D341Med (cell line): ENCODE measurements at places on chromosomes 12 and 14.

GRCh38 chr12:2247596-2247995 lies 194.8 kb downstream of the CACNA1C start:
- no peak for DNase-seq

- DNase-seq = no peak
These were observed 7.0 kb downstream of the GPX2 start for GRCh38 chr14:64935508-64935907.

DNA sequence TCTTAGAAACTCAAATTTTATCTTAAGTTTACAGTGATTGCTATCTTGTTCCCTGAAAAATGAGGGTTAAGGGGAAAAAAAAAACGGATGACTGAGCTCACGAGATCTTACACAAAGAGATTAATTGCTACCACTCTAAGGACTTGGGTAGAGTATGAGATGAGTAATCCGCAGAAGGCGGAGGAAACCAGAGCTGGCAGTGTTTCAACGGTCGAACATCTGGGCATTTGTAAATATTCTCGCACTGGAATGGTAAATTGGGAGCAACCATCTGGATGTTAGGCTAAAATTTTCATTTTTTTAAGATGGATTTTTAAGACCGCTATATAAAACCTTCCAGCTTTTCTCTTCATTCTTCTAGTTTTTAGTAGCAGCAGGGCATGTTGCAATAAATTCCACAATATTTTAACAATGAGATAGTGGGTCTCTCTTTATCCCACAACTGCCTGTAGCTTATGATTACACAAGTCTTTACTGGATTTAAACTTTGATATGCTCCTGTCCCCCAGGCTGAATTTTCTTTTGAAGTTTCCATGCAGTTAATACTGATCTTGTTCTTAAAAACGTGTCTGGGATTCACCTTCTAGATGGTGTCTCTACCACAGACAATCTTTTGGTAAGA lies 1324.1 kb downstream of the AACS start:
- no peak for DNase-seq

- no peak for DNase-seq
These were observed 116.4 kb downstream of the LRIG3 start for GRCh38 chr12:58803908-58804307.

- DNase-seq = no peak
These were observed 183.7 kb upstream of the NTF3 start for GRCh38 chr12:5248230-5248629.

DNA sequence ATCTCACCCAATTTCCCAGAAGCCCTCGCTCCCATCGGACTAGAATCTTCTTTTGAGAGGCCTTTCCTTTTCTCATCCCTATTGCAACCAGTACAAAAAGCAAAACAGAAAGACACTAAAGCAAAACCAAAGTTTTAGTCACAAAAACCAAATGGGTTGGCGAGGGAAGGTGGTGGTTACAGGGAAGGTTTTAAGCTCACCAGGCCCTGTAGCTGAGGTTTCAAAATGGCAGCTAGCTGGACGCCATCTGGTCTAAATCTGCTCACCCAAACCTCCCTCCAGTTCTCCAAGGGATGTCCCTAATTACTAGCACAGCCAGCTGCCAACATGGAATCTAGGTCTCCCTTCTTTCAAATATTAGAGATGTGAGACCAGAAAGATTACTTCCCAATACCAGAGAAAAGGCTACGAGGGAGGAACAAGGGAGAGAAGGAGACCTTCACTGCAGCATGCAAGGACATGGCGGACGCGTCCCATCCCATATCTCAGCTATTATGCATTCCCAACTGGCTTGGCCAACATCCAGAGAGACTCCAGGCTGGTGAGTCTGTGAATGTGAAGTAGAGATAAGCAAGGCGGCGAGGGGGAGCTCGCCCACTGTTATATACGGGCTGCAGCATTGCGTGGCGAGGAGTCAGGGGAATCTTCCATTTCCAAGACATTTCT lies 70.8 kb downstream of the DPF3 start:
- peak; percentile 22 for DNase-seq

DNA sequence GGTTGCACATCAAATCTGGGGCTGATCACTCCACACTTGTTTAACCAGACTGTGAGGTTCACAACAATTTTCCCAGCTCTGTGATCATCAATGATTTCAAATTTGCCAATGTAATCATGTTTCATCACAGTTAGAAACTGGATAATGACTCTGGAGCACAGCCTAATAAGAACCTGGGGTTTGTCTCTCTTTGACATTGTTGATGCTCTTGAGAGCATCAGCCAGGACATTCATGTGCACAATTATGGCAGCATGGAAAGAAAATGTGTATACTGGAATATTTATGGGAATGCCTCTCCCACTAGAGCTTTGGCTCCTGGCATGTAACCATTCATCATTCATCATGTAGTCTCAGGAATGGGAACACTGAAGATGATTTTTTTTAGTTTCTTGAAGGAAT lies 47.0 kb downstream of the SIX1 start:
- DNase-seq = no peak
